ENCODE measurements at places on chromosomes 3 and 15.

- DNase-seq, result no peak
Measured at GRCh38 chr3:56854856-56855611, 53.3 kb upstream of the ARHGEF3 start.

DNA sequence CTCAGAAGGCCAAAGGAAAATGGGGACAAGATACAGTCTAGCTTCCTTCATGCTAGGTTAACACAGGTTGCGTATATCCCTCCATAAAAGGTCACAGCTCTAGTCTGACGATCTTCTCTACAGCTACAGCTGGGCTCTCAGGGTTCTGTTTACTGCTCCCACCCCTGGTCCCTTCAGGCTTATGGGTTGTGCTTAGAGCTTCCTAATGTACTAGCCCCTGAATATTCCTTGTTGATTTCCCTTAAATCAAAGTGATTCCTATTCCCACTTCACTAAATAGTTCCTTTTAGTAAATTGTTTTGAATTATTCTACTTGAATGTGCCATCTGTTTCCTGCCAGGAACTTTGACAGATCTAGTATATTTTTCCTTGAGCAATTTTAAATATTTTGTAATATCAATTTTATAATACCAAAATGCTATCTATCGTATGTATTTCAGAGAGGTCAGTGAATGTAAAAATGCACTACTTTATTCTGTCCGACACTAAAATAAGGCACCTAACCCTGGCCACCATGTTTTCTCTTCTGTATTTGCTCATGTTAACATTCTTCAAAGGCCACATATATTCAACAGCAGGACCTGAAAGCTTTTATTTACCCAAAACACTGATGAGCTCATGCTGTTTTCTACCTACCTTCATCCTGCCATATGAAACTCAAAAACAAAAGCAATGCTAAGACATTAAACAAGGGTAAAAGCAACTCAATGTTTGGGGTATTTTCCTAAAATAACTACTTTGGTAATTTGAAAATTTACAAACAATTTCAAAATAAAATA lies 92.8 kb upstream of the TGFBR2 start:
- DNase-seq, result no peak

DNA sequence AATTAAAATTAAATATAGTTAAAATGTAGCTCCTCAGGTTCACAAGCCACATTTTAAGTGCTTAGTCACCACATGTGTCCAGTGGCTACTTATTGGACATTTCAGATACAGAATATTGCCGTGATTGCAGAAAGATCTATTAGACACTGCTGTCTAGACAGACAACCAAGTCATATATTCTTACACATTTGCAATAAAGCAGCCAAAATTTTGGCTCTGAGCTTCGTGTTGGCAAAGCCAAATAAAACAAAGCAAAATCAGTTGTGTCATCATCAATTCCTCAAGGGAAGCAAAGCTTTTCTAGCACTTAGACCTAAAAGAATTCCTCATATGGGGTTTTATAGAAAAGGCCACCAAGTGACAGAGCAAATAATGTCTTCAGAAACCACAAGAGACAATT lies 193.1 kb upstream of the LPP start:
- no peak for DNase-seq

GRCh38 chr3:171736556-171736955 lies 73.7 kb downstream of the PLD1 start:
- no peak for DNase-seq

- no peak for DNase-seq
Measured at GRCh38 chr3:173703771-173704170, 306.2 kb downstream of the NLGN1 start.

GRCh38 chr3:60333710-60334109 lies 917.5 kb downstream of the FHIT start:
- DNase-seq, result no peak

GRCh38 chr15:71212146-71212545 lies 96.9 kb downstream of the THSD4 start:
- DNase-seq, result no peak

GRCh38 chr15:70116317-70116716 lies 18.6 kb upstream of the TLE3 start:
- DNase-seq, result no peak

DNA sequence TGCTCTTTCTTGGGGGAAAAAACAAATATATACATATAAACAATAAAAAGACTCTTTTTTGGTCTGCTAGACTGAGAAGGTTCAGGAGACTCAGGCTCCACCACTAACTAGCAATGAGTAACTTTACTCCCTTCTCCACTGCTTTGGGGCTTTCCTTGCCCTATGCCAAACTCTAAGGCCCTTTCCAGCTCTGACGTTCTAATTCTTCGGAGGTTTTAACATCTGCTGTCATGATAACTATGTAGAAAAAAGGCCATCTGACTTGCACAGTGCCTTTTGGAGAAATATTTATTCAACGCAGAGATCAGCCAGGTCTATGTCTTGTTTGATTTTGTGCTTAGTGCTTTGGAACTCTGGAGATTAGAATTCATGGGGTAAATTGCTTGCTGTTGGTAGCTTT lies 156.2 kb downstream of the TMCO5A start:
- DNase-seq, result no peak

DNA sequence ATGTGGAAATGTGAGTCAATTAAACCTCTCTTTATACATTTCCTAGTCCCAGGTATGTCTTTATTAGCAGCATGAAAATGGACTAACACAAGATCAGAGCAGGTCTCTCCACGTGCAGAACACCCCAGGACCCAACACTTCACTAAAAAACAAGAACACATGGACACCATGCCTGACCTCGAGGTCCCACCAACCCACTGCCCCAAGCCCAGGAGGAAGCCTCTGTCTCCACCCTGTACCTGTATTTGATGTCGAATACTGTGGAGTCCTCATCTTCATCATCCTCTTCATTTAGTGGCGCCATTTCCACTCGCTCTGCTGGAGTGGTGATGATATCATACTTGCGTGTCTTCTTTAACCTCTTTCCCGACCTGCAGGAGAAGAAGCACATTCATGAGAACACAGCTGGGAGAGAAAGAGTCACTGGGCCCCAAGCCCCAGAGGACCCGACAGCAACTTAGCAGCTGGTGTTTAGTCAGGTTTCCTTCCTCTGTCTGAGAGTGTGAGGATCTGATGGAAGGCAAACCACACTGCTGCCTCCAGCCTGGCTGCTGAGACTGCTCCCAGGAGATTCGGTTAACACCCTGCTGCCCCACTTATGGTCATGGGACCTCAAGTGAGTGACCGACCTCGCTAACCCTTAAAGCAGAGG lies 25.5 kb downstream of the FAM174B start:
- no peak for DNase-seq

GRCh38 chr15:45522328-45523165 lies at the start of gene SLC30A4:
Gene SLC30A4, minus strand, starts transcription at chr15:45522755. Its CDS starts 401 bp downstream, at chr15:45522354.
- peak; percentile 55 for DNase-seq

DNA sequence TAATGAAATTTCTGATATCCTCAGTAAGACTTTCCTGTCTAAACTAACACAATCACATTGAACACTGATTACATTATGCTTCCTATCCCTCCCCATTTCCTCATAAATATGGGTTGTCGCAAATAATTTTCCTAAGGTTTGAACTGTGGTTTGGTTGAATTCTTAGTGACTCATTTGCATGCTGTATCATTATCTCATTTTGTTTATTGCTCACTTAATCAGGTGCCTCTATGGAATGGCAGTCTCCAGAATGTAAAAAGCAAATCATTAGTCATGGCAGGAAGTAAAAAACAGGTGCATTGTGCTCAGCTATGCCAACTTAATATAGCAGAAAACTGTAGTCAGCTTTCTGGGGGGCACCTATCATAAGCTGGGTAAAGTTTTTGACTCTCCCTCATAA lies 216.0 kb upstream of the ZBTB20 start:
- DNase-seq, result no peak

GRCh38 chr3:10420745-10421475 lies 84.5 kb downstream of the ATP2B2 start:
- no peak for DNase-seq

- no peak for DNase-seq
Measured at GRCh38 chr15:54150255-54150654, 172.0 kb downstream of the UNC13C start.

DNA sequence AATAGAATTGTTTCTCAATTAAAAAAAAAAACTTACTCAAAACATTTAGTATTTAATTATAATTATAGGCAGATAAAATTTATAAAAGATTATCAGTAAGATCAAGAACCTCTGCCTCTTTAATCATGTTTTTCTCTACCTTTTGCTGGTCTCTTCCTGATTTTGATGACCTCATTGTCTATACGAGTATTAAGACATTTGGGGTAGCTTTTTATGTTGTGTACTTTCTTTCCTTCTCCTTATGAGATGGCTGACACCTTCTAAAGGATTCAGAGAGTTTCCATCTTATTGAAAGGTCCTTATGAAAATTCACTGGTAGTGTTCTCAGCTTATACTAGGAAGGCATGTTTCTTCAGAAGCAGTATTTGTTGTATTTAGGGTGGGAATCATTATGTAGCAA lies 426.3 kb downstream of the LPP start:
- DNase-seq, result no peak

DNA sequence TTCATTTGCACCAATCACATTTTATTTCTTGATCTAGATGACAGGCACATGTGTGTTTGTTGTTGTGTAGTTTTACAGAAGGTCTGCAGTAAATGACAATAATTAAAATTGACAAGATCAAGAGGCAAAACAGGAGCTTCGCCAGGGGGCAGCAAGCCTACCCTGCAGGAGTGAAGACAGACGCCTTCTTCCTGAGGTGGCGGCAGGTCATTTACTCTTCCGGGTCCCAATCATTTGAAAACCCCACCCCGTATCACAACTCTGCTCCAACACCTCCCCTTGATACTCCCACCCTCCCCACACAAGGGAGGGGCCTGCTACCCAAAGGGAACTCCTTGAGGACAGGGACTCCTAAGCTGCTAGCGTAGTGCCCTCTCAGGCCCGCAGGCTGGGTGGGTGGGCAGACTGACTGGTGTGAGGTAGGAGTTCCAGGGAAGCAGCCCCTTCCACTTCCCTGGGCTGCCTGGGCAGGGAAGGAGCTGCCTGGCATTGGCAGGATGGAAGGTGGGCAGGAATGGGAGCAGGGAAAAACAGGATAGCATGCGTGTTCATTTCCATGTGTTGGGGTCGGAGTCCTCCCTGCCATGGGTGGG lies 13.1 kb downstream of the CHDH start:
- no peak for DNase-seq

DNA sequence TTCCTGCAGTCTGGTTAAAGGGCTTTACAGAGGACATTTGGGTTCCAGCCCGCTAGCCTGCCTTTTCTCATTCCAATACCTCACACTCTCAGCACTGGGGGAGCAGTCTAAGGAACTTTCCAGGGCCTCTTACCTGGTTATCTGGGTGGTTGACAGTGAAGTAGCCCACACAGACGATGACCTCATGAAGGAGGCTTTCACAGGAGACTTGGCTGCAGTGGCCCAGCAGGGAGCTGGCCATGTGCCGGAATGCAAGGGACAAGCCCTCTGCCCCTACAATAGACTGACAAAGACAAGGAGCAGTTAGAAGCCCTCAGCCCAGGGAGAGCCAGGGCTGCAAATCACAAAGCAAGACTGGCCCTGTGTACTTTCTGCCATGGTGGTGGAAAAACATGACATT lies 39.5 kb downstream of the ISL2 start:
- no peak for DNase-seq

DNA sequence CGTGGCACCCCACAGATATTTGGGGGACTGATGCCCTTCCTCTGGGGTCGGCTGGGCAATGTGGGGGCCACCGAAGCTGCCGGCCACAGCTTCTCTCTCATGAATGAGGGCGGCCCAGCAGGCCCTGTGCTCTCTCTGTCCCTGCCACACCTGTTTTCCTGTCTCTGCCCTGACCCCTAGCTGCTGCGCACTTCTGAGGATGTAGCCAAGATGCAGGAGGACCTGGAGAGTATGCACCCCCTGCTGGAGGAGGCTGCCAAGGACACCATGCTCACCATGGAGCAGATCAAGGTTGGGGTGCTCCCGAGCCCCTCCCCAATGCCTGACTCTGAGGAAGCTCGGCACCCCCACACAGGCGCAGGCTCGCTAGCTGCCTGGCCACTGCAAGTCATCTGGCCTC lies 59.7 kb downstream of the SEMA3G start:
- no peak for DNase-seq

- no peak for DNase-seq
Measured at GRCh38 chr3:9400616-9401015, 3.2 kb downstream of the SETD5 start.

- DNase-seq, result no peak
Measured at GRCh38 chr3:5186858-5187155, 700 bp upstream of the EDEM1 start.

- no peak for DNase-seq
Measured at GRCh38 chr3:140207541-140207940, 272.6 kb downstream of the CLSTN2 start.

DNA sequence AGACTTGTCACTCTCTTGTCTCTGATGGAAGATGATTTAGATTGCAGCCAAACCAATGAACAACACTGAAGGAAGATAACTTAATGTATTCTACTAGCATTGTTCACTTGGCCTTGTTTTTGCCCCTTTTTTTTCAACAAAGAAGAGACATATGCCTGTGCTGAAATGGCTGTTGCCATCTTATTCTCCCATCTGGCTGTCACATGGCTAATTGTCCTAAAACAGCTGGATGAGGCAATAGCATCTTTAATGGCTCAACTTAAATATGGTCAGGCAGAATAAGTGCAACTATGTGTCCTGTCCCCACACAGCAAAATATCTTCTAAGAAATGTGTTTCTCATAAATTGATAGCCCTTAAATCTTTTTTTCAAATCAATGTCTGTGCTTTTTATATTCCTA lies 576.9 kb downstream of the TUSC7 start:
- no peak for DNase-seq

DNA sequence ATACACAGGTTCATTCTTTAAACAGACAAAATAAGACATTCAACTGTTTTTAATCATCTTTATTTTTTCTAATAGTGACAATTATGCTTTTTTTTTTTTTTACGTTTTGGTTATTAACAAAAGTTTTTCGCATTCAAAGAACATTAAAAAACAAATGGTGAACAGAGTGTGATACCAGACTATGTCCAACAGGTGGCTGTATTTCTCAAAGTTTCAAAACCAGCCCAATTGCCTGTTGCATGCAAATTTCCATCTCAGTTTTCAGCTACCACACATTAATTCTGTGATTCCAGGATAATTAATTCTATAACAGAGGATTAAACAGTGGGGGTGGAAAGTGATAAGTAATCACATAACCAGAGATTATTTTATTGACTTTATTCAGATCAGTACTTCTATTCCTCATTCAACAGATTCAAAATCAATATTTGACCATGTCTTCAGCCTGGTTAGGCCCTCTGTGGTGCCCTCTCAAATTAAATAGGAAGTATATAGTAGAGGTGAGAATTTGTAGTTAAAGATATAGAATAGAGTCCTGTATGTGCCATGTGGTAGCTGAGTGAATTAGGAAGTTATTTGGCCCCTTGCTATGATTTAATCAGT lies 122.2 kb upstream of the DCBLD2 start:
- no peak for DNase-seq

GRCh38 chr15:73608941-73609340 lies 24.2 kb downstream of the NPTN start:
- DNase-seq, result no peak

GRCh38 chr3:194872669-194872977 lies 186.9 kb downstream of the FAM43A start:
- no peak for DNase-seq

DNA sequence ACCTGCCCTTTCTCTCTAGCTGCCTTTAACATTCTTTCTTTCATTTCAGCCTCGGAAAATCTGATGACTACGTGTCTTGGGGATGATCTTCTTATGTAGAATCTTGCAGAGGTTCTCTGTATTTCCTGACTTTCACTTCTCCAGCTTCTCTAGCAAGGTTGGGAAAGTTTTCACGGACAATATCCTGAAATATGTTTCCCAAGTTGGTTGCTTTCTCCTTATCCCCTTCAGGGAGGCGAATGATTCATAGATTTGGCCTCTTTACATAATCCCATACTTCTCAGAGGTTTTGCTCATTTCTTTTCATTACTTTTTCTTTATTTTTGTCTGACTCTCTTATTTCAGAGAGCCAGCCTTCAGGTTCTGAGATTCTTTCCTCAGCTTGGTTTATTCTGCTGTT lies 62.1 kb upstream of the CCDC54 start:
- no peak for DNase-seq
